NCI-H1105 treated with DMSO at 0.1 percent for 48 hours (cell line): ENCODE measurements at places on chromosomes 7 and 10.

DNA sequence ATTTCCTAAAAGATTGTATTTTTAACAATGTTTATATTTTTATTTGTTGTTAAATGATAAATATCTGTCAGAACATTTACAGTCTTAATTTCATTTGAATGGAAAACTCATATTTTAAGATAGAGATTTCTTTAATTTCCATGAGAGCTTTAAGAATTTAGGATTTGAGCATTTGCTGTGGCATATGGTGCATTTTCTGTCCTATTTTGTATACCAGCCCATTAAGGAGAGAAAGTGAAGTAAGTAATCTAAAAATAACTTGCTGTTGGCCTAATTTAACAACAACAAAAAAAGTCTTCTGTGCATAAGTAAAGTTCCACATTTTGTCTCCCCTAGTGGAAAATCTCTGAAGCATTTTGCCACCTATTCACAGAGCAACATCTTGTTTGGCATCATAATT, 190.9 kb upstream of the PPP1R3A start:
- no peak for DNase-seq

GRCh38 chr7:356087-356486, 66.1 kb downstream of the FOXL3 start:
- no peak for DNase-seq

DNA sequence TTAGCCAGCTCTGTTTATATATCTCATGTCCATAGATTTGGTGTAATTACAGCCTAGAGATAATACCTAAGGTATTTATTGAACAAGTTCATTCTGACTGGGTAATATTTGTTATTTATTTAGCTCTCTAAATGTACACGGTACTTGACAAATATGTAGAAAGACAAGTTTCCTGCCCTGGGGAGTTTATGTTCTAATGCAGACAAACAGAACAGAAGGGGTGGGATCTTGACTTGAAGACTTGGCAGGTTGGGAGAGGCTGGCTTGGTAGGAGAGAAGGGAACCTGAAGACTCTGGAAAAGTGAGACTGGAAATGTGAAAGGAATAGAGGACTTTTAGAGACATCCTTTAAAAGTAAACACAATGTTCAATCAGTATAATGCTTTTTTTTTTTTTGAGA, 97.7 kb upstream of the CDK6 start:
- DNase-seq, result no peak

DNA sequence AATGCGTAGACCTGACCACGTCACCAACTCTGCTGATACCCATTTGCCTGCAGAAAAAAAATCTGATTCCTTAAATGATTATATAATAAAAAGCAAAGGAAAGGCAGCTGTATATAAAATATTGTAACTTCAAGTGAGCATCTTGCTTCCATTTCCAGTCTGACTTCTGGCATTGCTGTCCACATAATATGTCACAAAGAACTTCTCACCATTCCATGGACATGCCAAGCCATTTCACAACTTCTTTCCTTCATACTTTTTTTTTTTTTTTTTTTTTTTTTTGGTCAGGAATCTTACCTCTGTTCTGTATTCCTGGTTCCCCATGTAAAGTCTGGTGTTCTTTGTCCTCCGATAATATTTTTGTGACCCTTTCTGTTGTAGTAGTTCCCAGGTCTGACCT, 165.5 kb downstream of the SND1 start:
- no peak for DNase-seq

DNA sequence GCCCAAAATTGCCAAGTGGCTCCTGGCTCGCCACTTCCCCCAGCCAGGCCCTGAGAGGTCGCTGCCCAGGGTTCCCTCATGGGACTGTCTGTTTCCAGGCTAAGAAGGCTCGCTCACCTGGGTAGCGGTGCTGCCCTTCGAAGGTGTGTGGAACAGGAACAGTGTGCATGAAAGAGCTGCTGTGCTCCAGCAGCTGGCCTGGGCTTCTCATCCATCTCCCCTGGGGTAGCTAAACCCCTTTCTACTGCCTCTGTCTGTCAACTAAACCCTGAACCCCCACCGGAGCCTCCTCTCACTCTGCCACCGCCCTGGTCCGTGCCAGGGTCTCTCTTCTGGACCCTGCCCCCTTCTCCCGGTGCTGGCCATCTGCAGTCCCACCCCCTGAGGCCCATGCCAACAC, 152.9 kb downstream of the EBF3 start:
- DNase-seq, result no peak

GRCh38 chr7:95690367-95690947, 81.9 kb upstream of the DYNC1I1 start:
- DNase-seq, result peak; percentile 66

- DNase-seq, result no peak
These were observed 179.1 kb downstream of the PRKCQ start for GRCh38 chr10:6400821-6401465.
